ENCODE measurements at places on chromosomes 5 and 9. TPM values are rescaled to one million over a fixed set of nuclear protein-coding genes. Genes with fewer than 3 reads are reported as not detected.

DNA sequence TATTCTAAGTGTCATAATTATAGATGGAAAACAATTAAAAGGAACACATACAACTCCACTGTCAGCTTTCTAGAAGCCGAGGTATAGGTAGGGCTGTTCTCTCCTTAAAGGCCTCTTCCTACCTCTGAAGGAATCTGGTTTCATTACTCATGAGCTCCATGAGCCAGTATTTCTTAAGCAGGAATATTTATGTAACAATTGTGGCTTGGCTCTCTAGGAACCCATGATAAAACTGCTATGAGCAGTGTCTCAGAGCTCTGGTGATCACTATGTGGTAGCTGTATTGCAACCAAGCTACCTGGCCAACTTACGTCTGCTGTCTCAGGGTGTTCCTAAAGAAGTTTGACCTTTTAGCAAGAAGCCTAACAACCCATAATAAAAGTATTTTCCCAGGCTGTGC, 157.7 kb downstream of the CEP120 start:
- ATAC-seq = no peak

- no peak for ATAC-seq
Observed at GRCh38 chr9:127316586-127317323, 52.2 kb downstream of the GARNL3 start.

DNA sequence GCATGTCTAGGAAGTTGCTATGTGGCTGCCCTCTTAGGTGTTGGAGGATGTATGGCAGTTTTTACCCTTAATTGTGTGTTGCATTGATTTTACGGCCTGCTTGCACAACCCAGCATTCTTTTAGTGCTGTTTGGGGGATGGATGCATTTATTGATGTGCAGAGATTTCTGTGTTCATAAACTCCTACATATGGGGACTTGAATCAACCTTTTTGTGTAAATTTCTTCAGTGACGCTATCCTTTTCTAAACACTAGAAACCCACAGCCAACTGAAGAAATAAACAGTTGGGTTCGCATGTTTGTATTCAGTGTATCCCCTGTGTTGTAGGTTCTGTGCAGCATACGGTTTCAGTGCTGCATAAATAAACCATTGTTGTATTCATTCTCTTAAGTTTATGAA, 263.7 kb downstream of the RASEF start:
- ATAC-seq = no peak

DNA sequence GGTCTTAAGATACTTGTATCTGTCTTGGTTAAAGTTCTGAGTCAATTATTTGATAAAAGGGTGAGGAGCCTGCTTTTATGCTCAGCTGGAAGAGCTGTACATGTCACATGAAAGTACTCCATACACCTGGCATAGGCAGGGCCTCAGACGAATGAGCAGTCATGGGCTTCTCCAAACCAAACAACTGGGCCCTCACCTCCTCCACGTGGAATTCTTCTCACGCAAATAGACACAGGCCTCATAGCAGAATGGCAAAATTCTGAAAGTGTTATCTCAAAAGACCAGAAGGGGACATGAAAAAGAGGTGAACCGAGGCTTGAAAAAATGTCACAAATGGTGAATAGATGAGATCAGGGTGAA, 48.6 kb downstream of the FAM240B start:
- no peak for ATAC-seq

GRCh38 chr5:40204144-40204543, 475.6 kb upstream of the PTGER4 start:
- ATAC-seq = no peak

Gene PCDHGA2
- 0.38 TPM for total RNA-seq
